ENCODE measurements at places on chromosomes 13 and 19.

DNA sequence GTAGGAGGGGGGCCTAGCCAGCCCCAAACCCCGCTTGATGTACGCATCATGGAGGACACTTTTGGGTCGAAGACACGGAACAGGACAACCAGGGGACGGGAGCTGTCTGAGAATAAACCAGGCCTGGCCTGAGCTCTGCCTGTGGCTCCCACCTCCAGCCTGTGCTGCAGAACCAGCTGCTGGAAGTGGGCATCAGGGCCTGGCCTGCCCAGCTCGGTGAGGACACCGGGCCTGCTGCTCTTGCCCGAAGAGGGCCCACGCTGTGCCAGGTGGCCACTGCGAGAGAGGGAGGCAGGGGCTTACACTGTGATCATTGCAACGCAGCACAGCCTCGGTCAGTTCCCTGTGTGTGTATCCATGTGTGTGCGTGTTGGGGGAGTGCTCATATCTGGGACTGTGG is 34.6 kb downstream of the CEBPG start:
- H3K4me1 ChIP-seq: no peaks in the 10 kb centered on the region
- no peak for DNase-seq
- no peaks in the 10 kb centered on the region for H3K27me3 ChIP-seq
- no peak overlapping the region for H3K4me3 ChIP-seq
- no peaks in the 10 kb centered on the region for H3K36me3 ChIP-seq

DNA sequence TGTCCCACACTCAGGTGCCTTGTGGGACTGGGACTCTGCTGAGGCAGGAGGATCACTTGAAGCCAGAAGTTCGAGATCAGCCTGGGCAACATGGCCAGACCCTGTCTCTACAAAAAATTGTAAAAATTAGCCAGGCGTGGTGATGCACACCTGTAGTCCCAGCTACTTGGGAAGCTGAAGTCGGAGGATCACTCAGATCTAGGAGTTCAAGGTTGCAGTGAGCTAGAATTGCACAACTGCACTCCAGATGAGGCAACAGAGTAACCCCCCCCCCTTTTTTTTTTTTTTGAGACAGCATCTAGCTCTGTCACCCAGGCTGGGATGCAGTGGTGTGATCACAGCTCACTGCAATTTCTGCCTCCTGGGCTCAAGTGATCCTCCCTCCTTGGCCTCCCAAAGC is 11.0 kb upstream of the SYDE1 start:
- no peaks in the 10 kb centered on the region for H3K27me3 ChIP-seq
- peaks cover 5% of the 10 kb centered on the region for H3K4me1 ChIP-seq

DNA sequence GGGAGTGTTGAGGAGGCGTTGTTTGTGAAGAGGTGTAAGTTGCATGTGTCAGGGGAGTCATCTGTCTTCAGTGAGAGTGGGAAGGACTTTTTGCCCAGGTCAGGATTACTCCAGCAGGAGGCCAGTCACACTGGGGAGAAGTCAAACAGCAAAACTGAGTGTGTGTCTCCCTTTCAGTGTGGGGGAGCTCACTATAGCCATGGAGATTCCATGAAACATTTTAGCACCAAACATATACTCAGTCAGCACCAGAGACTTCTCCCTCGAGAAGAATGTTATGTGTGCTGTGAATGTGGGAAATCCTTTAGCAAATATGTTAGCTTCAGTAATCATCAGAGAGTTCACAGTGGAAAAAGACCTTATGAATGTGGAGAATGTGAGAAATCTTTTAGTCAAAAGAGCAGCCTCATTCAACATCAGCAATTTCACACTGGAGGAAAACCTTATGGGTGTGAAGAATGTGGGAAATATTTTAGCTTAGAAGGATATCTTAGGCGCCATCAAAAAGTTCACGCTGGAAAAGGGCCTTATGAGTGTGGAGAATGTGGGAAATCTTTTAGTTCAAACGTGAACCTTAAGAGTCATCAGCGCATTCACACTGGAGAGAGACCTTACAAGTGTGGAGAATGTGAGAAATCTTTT is 8.4 kb upstream of the ZNF587 start:
- no peaks in the 10 kb centered on the region for H3K4me1 ChIP-seq
- H3K27me3 ChIP-seq: no peaks in the 10 kb centered on the region
- no peak for DNase-seq
- H3K4me3 ChIP-seq: no peak overlapping the region

DNA sequence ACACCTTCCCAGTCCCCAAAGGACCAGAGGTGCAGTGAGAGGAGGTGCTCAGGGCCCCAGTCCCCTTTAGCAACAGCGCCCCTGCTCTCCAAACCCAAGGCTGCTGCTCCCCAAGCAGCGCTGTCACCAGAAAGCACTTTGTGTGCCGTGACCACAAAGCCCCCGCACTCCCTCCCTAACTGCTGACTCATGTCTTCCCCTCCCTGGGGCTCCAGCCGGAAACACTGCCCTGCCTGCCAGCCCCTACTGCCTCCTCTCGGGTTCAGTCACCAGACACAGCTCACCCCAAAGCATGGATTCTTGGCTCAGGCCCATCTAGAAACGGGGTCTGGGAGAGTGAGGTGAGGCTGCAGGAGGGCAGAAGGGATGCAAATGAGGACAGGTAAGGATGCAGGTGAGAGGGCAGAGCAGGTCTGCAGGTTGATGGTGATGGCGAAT is 4.9 kb upstream of the TNFSF14 start:
- H3K36me3 ChIP-seq: no peaks in the 10 kb centered on the region
- DNase-seq: peak; percentile 85
- no peaks in the 10 kb centered on the region for H3K27me3 ChIP-seq
- H3K4me1 ChIP-seq: no peaks in the 10 kb centered on the region

DNA sequence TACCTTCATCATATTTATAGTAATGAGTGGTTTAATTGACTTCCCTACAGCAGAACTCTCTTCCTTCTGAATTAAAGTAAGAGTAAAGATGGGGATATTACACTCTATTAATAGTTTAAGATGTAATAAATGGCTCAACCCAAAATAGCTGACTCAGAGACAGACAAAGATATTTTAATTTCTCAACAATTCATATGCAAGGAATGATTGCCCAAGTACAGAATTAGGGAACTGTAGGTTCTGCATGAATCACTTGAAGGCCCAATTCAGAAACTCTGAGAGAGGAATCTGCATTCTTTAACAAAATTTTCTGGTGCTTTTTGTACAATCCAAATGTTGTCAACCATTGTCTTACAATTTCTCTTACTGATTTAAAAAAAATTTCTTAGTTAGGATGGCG is 42.9 kb upstream of the PCDH9 start:
- no peak for DNase-seq
- H3K27ac ChIP-seq: no peak overlapping the region
- H3K4me1 ChIP-seq: no peaks in the 10 kb centered on the region
- no peaks in the 10 kb centered on the region for H3K27me3 ChIP-seq
- H3K36me3 ChIP-seq: no peaks in the 10 kb centered on the region

DNA sequence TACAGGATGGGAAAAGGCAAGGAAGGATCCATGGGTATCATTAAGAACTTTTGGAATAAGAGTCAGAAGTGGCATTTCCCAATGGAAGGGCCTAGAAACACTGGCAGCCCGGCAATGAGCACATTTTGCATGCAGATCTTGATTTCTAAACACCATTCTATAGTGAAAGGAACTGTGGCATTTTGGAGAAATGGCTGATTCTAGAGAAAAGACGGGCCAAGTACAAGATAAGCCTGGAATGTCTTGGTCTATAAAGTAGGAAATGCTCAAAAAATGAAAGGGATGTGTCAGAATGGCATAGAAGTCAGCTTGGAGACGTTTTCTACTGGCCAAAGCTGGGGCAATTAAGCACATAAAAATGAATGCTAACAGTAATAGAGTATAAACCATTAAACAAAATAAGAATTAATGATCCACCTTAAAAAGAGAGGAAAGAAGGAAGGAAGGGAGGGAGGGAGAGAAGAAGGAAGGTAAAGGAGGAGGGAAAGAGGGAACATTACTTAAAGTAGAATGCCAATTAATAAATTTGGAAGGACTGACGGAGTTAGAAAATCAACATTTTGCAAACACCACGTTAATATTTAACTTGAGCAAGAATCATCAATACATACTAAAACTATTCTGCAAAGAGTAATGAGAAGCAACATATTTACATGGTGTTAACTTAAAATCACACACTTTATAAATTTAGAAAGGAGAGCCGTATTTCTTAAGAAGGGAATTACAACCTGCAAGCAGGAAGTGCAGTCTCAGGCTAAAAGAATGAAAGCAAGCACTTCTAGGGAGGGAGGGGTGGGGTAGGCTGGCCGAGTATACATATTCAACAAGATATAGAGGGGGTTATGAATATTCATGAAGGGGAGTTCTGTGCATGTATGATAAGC is 78.9 kb downstream of the ANKRD10 start:
- no peaks in the 10 kb centered on the region for H3K4me1 ChIP-seq
- DNase-seq: no peak
- no peaks in the 10 kb centered on the region for H3K36me3 ChIP-seq
- no peak overlapping the region for H3K4me3 ChIP-seq
- no peaks in the 10 kb centered on the region for H3K27me3 ChIP-seq

GRCh38 chr19:17309965-17310461 is 650 bp downstream of the DDA1 start:
- peaks cover 50% of the 10 kb centered on the region for H3K4me1 ChIP-seq
- H3K4me3 ChIP-seq: peak overlapping the region; percentile 66
- peaks cover 14% of the 10 kb centered on the region for H3K36me3 ChIP-seq
- DNase-seq: no peak

GRCh38 chr13:105272660-105273631 is 1262.5 kb downstream of the EFNB2 start:
- no peaks in the 10 kb centered on the region for H3K27me3 ChIP-seq
- H3K27ac ChIP-seq: no peak overlapping the region
- no peak for DNase-seq
- H3K36me3 ChIP-seq: no peaks in the 10 kb centered on the region

DNA sequence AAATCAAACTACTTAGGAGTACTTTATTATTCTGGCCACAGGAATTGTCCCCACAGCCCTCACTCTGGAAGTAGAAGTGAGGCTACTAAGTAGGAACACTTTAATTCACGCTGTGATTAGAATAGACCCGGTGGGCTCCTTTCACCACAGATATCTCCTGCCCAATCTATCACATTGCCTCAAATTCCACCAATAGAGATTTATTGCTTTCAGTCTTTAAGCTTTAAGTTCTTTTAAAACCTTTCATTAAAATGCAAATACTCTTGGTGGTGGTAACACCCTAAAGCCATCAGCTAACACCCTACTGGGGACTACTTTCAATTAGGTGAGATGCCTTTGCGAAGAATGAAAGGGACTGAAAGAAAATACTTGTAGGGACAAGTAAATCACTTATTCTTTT is 181.9 kb downstream of the DACH1 start:
- H3K36me3 ChIP-seq: no peaks in the 10 kb centered on the region
- no peak for DNase-seq
- H3K4me1 ChIP-seq: no peaks in the 10 kb centered on the region
- no peak overlapping the region for H3K4me3 ChIP-seq

DNA sequence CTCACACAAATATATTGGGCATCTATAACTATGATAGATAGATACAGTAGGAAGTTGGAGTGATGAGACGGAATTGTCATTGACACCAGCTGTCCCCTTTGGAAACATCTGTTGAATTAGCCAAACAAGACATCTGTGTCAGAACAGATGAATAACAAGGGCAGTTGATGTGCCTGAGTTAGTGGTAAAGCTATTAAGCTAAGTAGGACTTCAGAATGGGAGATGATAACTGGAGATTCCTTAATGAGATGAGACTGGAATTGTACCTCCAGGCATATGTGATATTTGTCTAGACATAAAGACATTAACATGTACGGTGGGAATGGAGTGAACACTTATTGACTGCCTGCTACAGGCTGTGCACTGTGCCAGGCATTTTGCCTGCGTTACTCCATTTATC is 78.7 kb downstream of the MBNL2 start:
- H3K27ac ChIP-seq: peak overlapping the region; percentile 57
- no peaks in the 10 kb centered on the region for H3K27me3 ChIP-seq
- no peak for DNase-seq
- peaks cover 64% of the 10 kb centered on the region for H3K4me1 ChIP-seq
- no peak overlapping the region for H3K4me3 ChIP-seq
- H3K36me3 ChIP-seq: no peaks in the 10 kb centered on the region

DNA sequence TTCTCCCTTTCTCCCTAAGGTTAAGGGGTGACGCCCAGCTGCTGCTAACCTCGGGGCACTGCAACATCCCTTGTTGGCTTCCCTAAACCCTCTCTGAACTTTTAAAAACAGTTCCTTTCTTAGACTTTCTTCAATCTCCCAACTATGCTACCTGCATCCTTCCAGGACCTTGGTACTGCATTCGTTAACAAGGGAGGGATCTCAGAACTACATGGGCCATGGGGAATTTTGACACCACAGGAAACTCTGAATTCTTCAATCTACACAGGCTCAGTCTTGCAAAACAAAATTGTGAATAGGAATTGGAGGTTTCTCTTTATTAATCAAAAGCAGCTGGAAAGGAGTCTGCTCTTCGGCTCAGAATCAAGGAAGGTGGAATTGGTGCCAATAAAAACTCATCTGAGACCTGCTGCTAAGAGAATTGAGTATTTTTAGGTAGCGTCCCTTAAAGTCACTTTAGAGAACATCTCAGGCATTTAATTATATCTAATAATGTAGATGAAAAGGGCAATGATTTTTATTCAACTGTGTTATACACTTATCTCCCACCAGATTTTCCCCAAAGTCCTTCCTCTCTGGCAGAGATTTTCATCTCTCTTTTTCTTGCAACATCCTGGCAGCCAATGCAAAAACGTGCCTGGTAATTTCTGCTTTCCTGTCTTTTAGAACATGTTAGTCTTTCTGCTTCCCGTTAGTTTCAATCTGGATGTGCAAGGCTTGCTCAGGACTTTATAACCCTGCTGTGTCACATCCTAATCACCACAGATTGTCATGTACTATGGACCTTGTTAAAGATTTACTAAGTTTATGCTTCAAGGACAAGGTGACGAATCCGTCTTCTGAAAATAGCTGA is 69.1 kb upstream of the SLC15A1 start:
- peak; percentile 66 for DNase-seq
- no peaks in the 10 kb centered on the region for H3K36me3 ChIP-seq
- H3K4me3 ChIP-seq: no peak overlapping the region
- H3K4me1 ChIP-seq: peaks cover 9% of the 10 kb centered on the region
- no peaks in the 10 kb centered on the region for H3K27me3 ChIP-seq

DNA sequence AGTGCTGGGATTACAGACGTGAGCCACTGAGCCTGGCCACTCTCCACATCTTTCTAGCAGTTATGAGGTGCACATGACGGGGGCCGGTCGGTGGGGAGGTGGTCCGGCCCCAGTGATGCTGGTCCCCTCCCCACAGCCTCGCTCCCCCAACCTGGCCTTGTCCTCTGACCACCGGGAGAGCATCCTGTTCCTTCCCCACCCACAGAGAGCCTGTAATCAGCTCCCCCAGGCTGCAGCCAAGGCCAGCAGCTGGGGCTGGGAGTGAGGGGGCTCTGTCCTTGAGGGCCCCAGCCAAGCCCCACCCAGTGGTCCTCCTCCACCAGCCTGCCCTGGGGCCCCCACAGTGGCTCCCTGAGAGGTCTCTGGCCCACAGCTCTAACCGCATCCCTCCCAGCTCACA is 3.0 kb upstream of the INSL3 start:
- H3K27me3 ChIP-seq: peaks cover 3% of the 10 kb centered on the region
- H3K4me3 ChIP-seq: no peak overlapping the region
- no peaks in the 10 kb centered on the region for H3K36me3 ChIP-seq
- no peaks in the 10 kb centered on the region for H3K4me1 ChIP-seq

- H3K27ac ChIP-seq: no peak overlapping the region
- DNase-seq: no peak
- H3K27me3 ChIP-seq: peaks cover 4% of the 10 kb centered on the region
- no peaks in the 10 kb centered on the region for H3K36me3 ChIP-seq
- no peaks in the 10 kb centered on the region for H3K4me1 ChIP-seq
- H3K4me3 ChIP-seq: no peak overlapping the region
Measured at GRCh38 chr19:33660410-33661124, 38.8 kb downstream of the CHST8 start.
